ENCODE measurements at places on chromosomes 1 and 21.
A peak's percentile ranks its signal among the peaks of the same experiment; 100 is the strongest.

DNA sequence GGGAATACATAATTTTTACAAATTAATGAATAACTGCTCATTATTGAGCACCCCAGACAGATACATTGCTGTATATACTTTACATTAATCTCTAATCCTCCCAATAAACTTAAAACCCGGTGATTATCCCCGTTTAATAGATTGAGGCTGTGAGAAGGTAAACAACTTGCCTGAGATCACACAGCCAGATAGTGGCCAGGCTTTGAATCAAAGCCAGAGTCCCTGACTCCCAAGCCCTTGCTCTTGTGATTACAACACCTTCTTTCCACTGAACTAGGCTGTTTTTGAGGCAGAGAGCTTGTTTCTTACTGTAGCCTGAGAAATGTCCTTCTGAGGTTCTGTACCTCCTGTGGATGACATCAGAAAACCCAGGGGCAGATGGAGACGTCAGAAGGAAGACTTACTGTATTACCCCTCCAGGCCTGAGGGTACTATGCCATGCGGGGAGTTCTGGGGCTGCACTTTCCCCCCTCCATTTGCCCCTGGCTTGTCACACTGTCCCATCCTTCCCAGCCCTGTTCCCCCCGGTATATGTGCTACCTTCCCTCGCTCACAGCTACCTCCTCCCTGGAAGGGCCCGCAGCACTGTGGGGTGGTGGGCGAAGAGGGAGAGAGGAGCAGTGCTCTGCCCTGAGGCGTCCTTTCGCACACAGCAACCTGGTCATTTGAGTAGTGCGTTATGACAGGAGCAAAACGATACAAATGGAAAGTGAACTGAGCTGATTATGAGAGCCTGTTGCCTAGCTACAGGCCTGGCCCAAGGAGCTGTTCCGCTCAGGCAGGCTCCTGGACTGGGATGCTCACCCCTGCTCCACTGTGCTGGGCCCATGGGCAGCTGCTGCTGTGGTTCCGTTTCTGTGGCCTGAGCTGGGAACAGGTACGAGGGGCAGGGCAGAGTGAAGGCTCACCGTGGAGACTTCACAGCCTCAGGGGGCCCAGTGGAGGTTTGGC lies 4.6 kb downstream of the KCNC4 start:
- no peak for DNase-seq

DNA sequence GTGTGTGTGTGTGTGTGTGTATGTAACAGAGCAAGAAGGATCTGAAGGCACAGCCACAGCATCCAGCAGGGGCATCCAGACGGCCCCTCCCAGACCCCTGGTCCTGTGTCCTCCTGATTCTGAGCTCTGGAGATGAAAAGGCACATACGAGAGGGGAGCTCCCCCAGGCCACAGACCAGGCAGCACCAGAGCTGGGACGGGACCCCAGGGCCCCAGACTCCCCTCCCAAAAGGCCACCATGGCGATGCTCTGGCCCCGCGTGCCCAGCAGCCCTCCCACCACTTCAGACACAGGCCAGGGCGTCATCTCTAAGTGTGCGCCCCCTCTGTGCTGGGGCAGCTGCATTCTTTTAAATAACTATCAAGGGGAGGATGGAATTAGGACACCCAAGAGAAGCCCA lies 245.8 kb downstream of the MATN1 start:
- DNase-seq: no peak

- DNase-seq: no peak
Measured at GRCh38 chr1:53348486-53349368, 20.9 kb upstream of the LRP8 start.

DNA sequence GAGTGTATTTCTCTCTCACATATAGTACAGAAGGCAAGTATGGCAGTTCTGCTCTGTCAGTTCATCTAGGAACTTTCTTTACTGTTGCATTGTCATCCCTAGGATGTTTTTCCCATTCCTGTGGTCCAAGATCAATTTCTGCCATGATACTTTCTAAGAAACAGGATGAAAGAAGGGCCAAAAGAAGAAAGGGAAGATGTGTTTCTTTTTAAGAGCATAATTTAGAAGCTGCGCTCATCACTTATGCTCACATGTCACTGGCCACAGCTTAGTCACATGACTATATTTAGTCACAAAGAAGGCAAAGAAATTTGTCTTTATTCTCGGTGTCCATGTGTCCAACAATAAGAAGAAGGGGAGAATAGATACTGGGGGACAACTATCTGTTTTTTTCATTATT lies 7.0 kb upstream of the MAST2 start:
- DNase-seq: no peak

DNA sequence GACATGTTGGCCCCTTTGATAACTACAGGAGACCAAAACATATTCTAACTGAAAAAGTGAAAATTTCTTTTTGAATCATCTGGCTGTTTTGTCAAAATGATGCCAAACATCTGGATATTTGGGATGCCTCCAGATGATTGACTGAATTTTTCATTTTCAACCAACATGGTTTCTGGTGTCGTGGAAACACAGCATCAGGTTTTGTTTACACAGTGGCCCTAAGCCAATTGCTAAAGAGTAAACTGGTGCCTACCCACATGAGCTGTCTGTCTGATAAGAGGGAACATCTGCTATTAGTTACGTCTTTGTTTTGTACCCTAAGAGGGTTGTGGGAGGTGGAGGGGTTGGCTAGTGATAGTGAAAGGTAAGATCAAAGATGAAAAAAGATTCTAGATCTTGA lies 204.8 kb downstream of the KCNK2 start:
- no peak for DNase-seq

- no peak for DNase-seq
Measured at GRCh38 chr21:37458669-37459276, 92.2 kb downstream of the DYRK1A start.

DNA sequence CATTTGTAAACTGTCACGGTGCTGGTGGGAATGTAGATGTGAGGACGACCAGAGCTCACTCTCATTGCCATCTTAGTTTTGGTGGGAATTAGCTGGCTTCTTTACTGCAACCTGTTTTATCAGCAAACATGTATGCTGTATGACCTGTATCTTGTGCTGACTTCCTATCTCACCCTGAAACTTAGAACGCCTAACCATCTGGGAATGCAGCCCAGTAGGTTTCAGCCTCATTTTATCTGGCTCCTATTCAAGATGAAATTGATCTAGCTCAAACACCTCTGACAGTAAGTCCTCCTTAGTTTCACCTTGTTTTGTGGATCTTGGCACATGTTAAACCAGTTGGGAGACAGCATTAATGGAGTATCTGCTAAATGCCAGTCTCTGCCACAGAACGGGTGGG lies 174.6 kb downstream of the HLX start:
- no peak for DNase-seq

GRCh38 chr1:169100208-169100607 lies 6.3 kb upstream of the ATP1B1 start:
- no peak for DNase-seq

- DNase-seq: peak; percentile 57
Measured at GRCh38 chr1:111204201-111204982, 3.9 kb upstream of the DENND2D start.
